Spleen (tissue), 13 donors: ENCODE measurements at places on chromosomes 12 and 14. TPM values are rescaled to one million over a fixed set of nuclear protein-coding genes. Genes with fewer than 3 reads are reported as not detected.

The PRICKLE1 gene
- polyA plus RNA-seq, result 5.4 TPM

The KCNC2 gene
- not detected for polyA plus RNA-seq

The SLC22A17 gene
- polyA plus RNA-seq, result 5.1 TPM

The TAPBPL gene
- 15.9 TPM for polyA plus RNA-seq

The ASPG gene
- 0.32 TPM for polyA plus RNA-seq

The BICDL1 gene
- polyA plus RNA-seq, result 7.0 TPM

The ZCRB1 gene
- 40.1 TPM for polyA plus RNA-seq

The RGS6 gene
- 0.51 TPM for polyA plus RNA-seq

The TTC8 gene
- 7.4 TPM for polyA plus RNA-seq

The OASL gene
- polyA plus RNA-seq, result 2.9 TPM

The PIWIL1 gene
- polyA plus RNA-seq, result 0.07 TPM

The KRT83 gene
- not detected for polyA plus RNA-seq

The IAPP gene
- not detected for polyA plus RNA-seq

The GLIPR1L1 gene
- not detected for polyA plus RNA-seq

The KERA gene
- polyA plus RNA-seq, result not detected

The CLEC12A gene
- polyA plus RNA-seq, result 5.4 TPM

The LBHD2 gene
- polyA plus RNA-seq, result 0.52 TPM

The CIROP gene
- not detected for polyA plus RNA-seq

The CACNA2D4 gene
- 5.0 TPM for polyA plus RNA-seq

The FGF23 gene
- polyA plus RNA-seq, result not detected

The EFS gene
- polyA plus RNA-seq, result 2.7 TPM

The PMEL gene
- polyA plus RNA-seq, result 0.15 TPM

The ADIPOR2 gene
- polyA plus RNA-seq, result 15.7 TPM

The TMEM132C gene
- not detected for polyA plus RNA-seq

The ATL1 gene
- polyA plus RNA-seq, result 1.4 TPM

The ACAD10 gene
- polyA plus RNA-seq, result 18.8 TPM

The GPR135 gene
- 0.27 TPM for polyA plus RNA-seq
